ENCODE measurements at places on chromosomes 7 and 10.

DNA sequence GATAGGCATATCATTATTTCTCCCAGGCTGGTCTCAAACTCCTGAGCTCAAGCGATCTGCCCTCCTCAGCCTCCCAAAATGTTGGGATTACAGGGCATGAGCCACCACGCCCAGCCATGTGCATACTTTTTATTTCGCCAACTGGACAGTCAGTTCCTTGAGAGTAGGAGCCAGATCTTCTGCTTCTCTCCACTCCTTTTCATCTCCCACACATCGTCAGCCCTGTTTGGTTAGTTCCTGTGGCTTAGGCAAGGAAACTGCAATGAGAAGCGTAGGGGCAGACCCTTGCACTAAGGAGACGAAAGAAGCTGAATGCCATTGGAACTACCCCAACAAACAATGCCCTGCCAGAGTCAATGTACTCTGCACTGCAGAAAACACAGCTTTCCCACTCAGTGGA is 178.2 kb downstream of the TRIL start:
- no peak for DNase-seq

GRCh38 chr7:38190011-38190410 is 12.0 kb downstream of the STARD3NL start:
- DNase-seq: no peak

DNA sequence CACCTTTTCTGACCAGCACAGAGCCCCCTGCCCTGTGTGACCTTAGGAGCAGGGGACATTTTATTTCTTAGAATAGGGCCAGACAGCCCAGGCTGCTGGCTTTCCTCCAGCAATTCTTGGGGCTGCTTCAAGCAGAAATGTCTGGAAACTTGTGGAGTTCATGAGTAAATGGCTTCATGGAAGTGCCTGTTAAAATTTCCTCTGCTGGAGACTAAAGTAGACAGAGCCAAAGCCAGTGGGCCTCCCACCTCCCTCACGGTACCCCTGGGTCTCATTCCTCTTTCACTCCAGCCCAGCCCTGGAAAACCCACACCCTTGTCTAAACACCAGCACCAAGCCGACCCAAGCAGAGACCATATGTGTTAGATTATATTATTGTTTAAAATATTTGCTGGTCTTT is 505.5 kb upstream of the ZMIZ1 start:
- no peak for DNase-seq

- DNase-seq: no peak
Measured at GRCh38 chr7:70082099-70082611, 483.9 kb downstream of the AUTS2 start.

DNA sequence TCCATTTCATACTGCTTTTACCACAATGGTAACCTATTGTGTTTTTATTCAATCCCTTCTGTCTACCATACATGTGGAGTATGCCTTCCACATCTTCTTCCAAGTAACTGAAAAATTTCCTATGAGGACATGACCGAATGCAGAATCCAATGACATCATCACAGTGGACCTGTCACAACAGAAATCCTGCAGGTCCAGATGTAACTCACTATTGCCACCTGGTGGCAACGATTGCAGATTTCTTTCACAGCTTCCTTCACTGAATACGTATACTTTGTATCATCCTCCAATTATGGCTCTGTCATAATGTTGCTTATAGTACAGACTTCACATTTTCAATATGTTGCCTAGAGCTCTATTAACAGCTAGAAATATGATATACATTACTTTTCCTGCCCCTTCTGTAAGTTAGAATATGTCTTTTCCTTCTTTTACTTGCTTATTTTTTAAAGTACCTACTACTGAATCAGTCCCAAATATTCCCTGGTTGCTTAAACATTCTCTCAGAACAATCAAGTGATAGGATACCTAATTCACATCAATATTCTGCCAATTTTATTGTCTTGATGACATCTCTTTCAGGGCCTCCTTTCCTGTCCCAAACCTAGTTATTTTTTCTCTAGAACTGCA is 45.4 kb downstream of the SLC13A1 start:
- DNase-seq: peak; percentile 57

DNA sequence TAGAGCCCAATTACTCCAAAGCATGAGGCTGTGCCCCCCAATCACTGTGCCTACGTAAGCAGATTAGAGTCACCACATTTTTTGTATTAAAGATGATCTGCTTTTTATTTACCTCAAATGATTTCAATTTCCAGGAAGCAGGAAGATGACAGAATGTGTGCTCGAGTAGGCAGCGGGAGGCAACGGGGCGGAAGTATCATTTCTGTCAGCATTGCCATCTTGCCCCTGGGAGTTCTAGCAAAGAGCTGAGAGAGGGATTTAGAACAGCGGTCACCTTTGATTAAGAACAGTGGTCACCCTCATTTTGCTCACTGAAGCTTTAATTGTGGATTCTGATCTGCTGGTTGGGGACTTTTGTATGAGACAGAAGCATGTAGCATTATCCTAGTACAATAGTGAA is 117.1 kb upstream of the FAM13C start:
- DNase-seq: no peak

- DNase-seq: peak; percentile 89
Measured at GRCh38 chr10:15585303-15585715, 134.4 kb downstream of the ITGA8 start.

GRCh38 chr10:104406715-104407650 is 53.4 kb downstream of the CFAP58 start:
- DNase-seq: peak; percentile 21

DNA sequence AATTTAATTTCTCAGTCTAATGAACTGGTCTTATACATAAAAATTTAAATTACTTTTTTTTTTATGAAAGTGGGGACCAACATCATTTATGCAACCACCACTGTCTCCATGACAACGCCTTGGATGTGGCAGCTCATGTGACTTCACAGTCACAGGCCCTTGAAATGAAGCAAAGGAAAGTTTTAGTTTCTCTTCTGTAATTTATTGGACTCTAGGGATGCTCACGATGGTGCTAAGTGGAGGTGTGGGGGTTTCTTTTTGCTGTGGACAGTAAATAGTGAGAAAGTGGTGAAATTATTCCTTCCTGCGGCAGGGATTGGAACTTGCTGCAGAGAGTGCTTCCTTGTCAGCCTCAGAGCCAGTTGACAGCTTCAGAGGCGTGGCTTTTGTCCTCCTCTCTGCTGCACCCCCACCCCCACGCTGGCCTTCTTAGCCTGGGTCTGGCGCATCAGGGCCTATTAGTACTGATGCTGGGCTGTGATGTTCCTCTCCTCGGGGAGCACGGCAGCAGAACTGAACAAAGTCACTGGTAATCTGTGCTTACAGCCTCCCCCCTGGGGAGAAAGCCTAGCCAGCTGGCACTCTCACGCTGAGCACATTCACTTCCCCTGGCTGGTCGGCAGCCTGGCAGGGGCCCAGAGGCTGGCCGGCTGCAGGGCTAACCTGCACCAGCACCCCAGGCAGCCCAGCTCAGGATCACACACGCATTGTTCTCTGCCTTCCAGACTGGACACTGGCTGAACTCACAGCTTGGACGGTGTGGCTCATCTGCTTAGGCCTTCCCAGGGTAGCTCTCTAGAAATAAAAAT is 517.5 kb upstream of the GALNT17 start:
- peak; percentile 92 for DNase-seq

- DNase-seq: no peak
Measured at GRCh38 chr7:139111147-139111546, 1.6 kb upstream of the ZC3HAV1 start.

DNA sequence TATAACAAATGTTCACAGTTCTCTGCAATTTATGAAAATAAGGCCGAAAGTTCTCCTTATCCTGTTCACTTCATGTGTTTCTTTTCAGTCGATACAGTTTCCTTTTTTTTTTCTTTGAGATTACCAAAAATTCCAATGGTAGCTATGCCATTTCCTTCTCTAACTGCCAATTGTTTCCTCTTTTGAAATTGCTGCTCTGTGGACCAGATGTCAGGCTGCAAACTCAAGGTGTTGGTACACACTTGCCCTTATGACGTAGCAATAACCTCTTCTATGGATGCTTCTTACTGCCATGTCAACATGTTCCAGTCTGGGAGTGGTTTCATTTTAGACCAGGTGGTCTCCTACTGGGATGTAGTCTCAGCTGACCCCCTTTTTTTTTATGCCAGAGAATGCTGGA is 52.9 kb downstream of the CASD1 start:
- DNase-seq: no peak

DNA sequence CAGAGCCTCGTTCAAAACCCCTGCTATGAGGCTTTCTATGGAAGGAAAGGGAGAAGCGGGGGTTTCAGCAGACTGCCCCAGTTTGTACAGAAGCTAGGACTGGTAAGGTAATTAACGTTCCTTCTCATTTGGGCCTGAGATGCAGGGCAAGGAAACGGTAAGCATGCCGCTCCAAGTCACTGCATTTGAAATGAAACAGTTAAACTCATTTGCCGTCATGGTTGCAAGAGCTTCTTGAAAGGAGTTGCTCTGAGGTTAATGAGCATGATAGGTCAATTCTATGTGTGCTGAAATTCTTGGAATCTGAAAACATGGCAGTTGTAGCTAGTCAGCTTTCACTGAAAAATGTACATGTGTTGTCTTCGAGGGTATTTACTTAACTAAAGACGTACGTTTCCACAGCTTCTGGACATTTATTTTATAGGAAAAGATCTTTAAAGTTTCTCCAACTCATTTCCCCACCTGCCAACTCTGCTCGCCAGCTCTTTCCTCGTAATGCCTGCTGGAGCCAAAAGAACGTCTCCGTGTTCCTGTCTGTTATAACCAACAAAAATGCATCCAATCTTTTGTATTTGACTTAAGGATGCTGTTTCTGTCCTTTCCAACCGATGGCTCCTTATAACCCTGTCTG is 73.3 kb downstream of the ADAM12 start:
- no peak for DNase-seq

GRCh38 chr10:25831080-25831479 is 102.9 kb upstream of the MYO3A start:
- DNase-seq: no peak
